A673 (cell line): ENCODE measurements at places on chromosomes 16 and 17.
A peak's percentile ranks its signal among the peaks of the same experiment; 100 is the strongest.

GRCh38 chr16:79407461-79408135 is 192.9 kb downstream of the MAF start:
- DNase-seq = no peak

GRCh38 chr17:51200295-51200694 is 34.1 kb downstream of the NME2 start:
- no peak for DNase-seq

- DNase-seq = no peak
These were observed 23.5 kb downstream of the TMC6 start for GRCh38 chr17:78105101-78105500.

GRCh38 chr17:65618516-65618915 is 57.1 kb upstream of the AXIN2 start:
- DNase-seq = no peak

DNA sequence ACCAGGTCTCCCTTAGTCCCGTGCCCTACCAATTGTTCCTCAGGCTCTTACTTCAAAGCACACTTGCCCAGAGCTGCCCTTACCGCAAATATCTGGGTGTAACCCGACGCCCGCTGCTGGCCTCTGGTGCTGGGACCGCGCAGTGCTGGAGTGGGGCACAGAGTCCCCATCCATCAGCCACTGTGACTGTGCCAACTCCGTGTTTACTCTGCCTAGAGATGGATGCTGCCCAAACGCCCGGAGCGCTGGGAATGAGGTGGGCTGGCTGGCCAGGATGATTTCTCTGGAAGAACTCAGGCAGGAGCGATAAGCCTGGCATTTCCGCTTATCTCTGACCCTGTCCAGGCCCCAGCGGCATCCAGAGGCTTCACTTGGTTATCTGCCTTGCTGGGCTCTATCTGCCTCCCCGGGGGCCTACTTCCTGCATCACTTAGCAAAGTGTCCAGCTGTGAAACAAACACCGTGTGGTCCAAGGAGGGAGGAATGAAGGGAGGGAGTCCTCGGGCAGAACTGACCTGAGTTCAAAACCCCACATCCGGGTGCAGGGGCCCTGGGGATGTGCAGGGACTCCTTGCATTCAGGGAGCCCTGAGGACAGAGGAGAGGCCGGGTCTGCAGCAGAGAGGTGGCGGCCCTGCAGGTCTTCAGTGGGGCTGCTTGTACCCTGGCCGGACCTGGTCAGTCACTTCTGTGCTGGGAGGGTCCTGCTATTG is 9.4 kb upstream of the MYLK3 start:
- no peak for DNase-seq

GRCh38 chr17:4895657-4896331 is 3.5 kb upstream of the C17orf107 start:
- peak; percentile 37 for DNase-seq

GRCh38 chr16:27704252-27704651 is 154.3 kb downstream of the KATNIP start:
- DNase-seq = no peak

DNA sequence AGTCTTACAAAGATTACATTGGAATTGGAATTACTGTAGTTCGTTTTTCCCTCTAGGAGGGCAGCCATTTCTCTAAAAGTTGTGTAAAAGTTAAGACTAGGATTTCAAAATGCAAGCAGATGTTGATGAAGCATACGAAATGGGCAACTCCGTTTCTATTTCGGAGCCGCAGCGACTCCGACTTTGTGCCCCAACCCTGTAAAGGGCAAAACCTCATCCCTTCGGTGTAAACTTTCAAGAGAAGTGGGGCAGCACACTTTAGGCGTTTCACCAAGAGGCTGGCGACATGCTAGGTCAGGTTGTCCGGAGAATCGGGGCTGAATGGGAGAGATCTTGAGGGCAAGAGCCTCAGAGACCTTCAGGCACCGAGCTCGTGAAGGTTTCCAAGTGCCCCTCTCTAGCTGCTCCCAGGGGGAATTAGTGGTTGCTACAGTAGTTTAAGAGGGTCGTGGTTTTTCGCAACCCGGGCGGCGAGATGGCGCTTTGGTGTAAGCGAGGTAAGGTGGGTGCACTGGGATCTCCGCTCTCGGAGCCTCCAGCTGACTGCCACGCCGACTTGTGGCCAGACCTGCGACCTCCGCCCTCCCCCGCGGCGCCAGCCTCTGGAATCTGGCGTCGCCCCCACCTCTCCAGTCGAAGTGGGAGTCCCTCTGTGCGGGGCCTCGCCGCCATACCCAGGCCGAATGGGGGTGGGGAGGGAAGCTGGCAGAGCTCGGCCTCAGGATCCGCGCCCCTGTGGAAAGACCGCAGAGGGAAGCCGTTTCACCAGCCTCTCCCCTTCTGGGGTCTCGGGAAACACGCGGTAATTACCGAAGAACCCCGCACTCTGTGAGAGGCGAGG is 1.0 kb upstream of the HEXIM2 start:
- peak; percentile 42 for DNase-seq

- DNase-seq = no peak
These were observed 205.8 kb downstream of the CDH11 start for GRCh38 chr16:64916051-64916450.

- DNase-seq = no peak
These were observed 3.9 kb upstream of the SOX9 start for GRCh38 chr17:72116661-72117521.

GRCh38 chr17:40717776-40718175 is 14.2 kb upstream of the KRT24 start:
- DNase-seq = no peak

GRCh38 chr17:36773039-36773438 is 164.2 kb upstream of the LHX1 start:
- no peak for DNase-seq
